Hematopoietic multipotent progenitor cell (in vitro differentiated cells): ENCODE measurements at places on chromosomes 5 and 9.

GRCh38 chr9:38063363-38063707 is 5.7 kb downstream of the SHB start:
- no peak for DNase-seq

- DNase-seq: no peak
Measured at GRCh38 chr5:168411871-168412270, 74.4 kb upstream of the RARS1 start.

- DNase-seq: no peak
Measured at GRCh38 chr5:40502736-40503135, 177.0 kb upstream of the PTGER4 start.

DNA sequence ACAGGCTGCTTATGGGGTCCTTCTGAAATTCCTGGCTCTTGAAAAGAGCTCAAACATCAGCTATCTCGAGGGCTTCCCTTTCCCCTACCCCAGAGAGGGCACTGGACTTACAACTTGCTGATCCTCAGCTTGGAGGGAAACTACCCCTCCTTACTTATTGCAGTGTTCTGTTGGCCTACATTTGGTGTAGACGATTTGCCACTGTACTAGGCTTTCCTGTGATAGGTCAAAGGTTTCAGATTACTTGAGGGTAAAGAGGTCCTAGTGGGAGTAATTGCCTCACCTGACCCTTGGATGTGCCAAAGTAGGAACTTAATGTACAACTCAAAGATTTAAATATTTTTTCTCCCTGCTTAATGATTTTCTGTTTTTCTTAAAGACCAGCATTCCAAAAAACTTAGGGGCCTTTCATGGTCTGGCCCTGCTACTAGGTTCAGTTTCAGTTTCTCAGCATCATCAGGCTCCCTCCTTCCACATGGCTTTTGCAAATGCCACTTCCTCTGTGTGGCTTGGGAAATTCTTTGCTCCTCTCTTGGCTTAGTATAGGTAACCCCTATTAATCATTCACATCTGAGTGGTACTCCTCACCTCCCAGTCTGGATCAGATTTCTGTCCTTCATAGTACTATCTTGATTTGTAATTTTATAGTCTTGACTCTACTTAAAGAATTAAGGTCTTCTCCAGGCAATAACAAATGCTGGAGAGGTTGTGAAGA is 32.4 kb downstream of the CYSTM1 start:
- no peak for DNase-seq

DNA sequence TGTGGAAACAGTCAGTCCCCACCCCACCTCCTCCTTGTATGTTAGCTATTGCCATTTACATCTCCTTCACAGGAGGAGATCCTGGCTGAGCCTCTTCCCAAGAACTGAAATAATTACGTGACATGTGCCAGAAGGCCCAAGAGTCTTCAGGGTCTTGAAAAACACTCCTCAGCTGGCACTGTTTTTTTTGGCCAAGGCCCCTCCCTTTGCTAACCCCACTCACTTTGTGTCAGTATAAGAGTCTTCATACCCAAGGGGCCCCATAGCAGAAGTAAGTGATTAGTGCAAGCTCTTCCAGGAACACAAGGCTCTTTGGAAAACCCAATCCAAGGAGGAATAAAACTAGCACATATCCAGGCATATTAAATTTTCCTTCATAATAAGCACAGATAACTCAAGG is 5.7 kb upstream of the LARP1 start:
- DNase-seq: no peak

DNA sequence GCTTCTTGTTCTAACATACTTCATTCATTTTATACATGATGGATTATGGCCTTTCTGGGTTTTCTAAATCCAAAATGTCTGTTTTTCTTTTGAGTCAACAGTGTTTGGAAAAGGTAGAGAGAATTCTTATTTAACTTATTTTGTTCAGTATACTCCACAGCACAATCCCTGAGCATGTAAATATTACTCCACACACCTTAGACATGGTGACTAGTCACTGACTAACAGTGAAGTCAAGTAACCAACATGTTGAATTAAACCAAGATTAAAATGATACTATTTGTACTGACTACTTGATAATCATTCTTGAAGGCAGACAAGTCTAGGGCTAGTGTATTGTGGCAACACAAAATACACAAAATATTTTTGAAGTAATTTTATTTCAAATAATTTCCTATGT is 55.0 kb downstream of the HAPLN1 start:
- DNase-seq: no peak

DNA sequence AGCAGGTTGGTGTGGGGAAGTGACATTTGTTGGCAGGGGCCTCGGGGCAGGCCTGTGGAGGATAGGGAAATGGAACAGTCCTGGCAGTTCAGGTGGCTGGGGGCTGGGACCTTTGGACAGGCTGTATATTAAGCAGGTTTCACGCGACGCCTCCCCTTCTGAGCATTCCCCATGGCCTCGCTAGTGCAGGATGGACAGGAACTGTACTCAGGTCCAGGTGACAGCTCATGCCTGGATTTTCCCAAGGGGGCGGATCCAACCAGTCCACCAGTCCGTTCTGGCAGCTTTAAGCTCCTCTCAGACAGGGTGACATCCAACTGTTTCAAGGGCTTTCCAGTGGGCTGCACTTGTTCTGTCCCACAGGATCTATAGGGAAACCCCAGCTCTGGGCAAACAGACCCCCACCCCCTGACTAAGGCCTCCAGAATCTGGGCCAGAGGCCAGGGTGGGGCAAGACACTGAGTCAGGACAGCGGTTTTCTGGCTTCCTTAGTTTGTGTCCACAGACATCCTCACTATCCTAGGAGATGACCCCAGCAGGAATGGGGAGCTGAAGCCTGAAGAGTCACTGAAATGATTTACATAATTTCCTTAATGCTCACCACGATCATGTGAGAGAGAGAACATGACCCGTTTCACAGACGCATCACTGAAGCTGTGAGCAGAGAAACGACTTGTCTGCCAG is 20.9 kb downstream of the CSF2 start:
- no peak for DNase-seq

- DNase-seq: no peak
Measured at GRCh38 chr5:172180936-172181335, 7.1 kb downstream of the STK10 start.

GRCh38 chr5:16936150-16936988 is at the start of gene MYO10:
TSS of gene MYO10 (minus strand) at chr5:16936288. CDS start at chr5:16935808, 480 bp downstream.
- DNase-seq: peak; percentile 62

DNA sequence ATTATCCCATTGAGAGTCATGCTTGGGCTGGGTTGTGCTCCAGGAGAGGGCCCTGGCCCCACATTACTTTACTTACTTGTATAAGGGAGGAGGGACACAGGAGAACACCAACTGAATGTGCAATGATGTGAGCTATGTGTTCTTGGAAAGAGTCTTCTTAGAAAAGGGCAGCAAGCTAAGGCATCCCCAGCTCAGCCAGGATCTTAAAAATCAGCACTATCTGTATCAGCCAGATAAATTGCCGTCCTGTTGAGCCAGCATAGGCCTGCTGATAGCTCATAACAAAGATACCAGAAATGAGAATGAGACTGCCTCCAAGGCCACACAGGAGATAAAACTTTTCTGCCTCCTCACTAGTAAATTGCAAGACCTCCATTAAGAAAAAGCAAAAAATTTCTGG is 357.5 kb downstream of the CAAP1 start:
- no peak for DNase-seq

GRCh38 chr9:35905912-35906679 is at the start of gene HRCT1:
TSS of gene HRCT1 (plus strand) at chr9:35906202. CDS start at chr9:35906288, 86 bp downstream.
- no peak for DNase-seq

- DNase-seq: no peak
Measured at GRCh38 chr9:109496218-109496617, 1.9 kb downstream of the PTPN3 start.

DNA sequence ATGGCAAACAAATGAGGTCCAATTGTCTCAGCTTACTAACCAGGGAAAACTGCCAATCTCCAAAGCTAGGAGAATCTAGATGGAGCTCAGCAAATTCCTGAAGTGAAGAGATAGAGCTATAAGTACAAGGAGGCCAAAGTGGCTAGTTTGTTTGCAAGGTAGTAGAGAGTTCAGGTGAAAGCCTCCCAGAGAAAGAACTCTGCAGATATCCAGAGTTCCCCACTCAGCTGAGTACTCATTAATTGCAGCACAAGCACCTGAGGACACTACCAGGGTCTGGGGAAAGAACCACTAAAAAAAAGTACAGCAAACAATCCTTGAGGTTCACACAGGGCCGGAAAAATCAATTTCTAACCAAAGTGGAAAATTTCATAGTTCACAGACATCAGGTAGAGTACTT is 250.9 kb downstream of the TMEM232 start:
- no peak for DNase-seq

DNA sequence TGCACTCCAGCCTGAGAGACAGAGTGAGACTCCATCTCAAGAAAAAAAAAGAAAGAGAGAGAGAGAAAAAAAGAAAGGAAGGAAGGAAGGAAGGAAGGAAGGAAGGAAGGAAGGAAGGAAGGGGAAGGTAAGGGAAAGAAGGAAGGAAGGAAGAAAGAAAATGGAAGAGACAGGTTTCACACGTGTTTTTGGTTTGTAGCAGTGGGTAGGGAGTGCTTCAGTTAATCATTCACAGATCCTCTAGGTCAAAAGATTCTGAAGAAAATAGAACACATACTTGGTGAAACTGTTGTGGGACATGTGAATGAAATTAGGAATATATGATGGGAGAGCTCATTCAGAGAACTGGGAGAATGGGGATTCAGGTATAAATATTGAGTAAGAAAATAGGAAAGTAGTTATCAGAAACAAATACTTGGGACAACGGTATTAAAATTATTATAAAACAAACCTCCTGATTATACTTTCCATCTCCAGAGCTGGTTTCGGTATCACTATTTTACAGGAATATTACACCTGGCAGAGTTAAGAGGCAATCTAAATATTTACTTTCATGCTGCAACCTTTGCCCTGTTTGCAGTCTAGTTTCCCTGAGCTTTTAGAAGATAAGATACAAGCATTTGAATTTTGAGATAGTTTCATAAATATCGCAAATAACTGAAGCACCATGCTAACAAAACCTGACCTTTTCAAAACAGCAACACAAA is 37.2 kb downstream of the MARVELD2 start:
- no peak for DNase-seq

DNA sequence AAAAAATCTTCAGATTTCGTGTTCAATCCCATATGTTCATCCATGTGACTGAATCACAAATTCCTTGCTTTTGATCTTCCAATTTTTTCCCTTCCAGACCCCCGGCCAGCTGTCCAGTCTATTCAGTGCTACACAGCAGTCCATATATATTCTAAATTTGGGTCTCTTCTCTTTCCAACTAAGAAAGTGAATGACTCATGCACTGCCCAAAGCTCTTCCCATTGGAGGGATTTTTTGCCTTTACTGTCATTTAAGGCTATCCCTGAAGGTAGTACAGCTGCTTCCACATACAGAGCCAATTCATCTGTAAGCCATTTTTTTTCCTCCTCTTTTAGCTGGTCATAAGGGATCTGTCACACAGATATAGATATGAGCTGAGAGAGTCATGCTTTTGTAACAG is 478.3 kb downstream of the DMRT2 start:
- no peak for DNase-seq

DNA sequence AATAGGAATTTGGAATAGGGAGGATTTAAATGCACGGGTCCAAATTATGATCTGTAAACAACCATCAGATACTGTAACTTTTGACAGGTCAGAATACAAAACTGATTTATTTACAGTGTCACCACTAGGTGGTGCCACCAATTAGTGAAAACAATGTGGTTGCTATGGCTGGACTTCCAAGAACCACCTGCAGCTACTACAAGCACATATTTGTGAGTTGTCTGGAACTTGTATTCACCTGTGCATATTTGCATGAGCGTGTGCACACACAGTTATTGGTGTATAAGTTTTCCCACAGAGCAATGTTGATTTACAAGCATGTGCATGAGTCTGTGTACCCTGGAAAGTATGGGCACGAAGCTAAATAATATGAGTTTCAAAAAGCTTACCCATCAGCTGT is 3.0 kb upstream of the HRCT1 start:
- DNase-seq: peak; percentile 39

GRCh38 chr5:150960791-150961396 is 56.1 kb upstream of the ZNF300 start:
- DNase-seq: no peak

- DNase-seq: peak; percentile 23
Measured at GRCh38 chr9:133340256-133340655, 4.3 kb upstream of the SURF6 start.

- no peak for DNase-seq
Measured at GRCh38 chr9:132237481-132237880, 75.6 kb downstream of the NTNG2 start.

GRCh38 chr5:124790895-124791732 is 44.7 kb upstream of the ZNF608 start:
- DNase-seq: no peak

- DNase-seq: no peak
Measured at GRCh38 chr9:110309681-110310080, 28.0 kb downstream of the TXNDC8 start.

GRCh38 chr5:9524941-9525340 is 20.9 kb downstream of the SEMA5A start:
- no peak for DNase-seq
